ENCODE measurements at places on chromosomes 6 and 20. TPM values are rescaled to one million over a fixed set of nuclear protein-coding genes. Genes with fewer than 3 reads are reported as not detected.

Gene TMEM242
- total RNA-seq, result 7.9 TPM

Gene LMBRD1
- 36.6 TPM for total RNA-seq

- no peak for DNase-seq
Measured at GRCh38 chr20:49549801-49550551, 18.0 kb downstream of the PTGIS start.

DNA sequence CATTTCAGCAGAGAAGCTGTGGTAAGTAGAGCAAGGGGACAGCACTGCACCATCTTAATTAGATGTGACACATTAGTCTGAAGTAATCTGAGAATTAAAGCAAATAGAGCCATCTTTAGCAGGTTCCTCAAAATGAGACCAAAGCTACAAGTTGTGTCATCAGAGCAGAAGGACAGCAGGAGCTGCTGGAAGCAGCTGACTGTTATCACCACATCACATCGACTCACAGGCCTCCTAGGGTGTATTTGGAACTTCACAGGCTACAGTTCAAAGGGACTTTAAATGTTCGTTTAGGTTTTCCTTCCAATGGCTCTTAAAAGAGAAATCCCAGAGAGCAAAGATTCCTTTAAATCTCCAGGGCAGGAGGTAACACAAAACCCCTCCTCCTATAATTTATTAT is 69.5 kb downstream of the LCA5 start:
- no peak for DNase-seq

GRCh38 chr6:84791233-84791632 is 26.8 kb upstream of the TBX18 start:
- DNase-seq, result no peak

DNA sequence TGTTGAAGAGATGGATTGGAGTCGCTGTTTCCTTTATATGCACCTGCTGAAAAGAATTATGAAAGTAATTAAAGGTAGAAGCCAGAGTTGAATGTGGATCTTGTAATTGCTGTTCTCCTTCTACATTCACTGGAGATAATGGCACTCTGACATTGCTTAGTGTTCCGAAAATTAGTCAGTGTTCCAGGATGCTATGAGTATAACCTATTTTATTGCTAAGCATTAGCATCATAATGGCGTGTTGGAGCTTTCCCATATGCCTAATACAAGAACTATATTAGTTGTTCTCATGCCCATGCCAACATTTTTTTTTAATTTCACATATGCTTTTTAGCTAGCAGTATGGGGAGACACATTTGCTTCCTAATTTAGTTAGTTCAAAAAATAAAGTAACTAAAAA is 236.4 kb downstream of the ARHGAP18 start:
- no peak for DNase-seq

Measured in Calu3 (cell line).